Spinal cord (tissue), 10 donors: ENCODE measurements at places on chromosomes 13 and 19.
A peak's percentile ranks its signal among the peaks of the same experiment; 100 is the strongest.

DNA sequence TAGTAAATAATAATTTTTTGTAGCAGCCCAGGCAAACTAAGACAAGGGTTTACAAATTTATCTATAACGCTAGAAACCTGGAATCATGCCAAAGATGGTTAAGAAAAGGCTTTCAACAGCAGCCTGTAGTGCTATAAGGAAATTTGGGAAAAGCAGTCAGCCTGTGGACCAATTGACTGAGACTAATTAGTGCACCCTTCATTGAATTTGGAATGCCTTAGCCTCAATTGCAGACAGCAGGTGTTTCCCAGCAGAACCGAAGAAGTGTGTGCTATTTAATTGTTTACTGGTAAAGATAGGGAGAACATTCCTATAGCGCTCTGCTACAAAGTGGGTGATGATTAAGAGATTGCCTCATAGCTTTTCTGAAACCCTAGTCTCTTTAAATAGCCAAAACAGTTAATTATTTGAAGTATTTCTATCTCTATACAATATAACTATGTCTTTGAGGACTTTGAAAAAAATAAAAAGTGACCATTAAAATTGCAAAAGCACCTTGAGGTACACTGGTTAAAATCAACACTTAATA, 1884.3 kb upstream of the PCDH20 start:
- peak; percentile 8 for DNase-seq

- no peak for DNase-seq
These were observed 2.8 kb downstream of the GFY start for GRCh38 chr19:49427855-49428546.

DNA sequence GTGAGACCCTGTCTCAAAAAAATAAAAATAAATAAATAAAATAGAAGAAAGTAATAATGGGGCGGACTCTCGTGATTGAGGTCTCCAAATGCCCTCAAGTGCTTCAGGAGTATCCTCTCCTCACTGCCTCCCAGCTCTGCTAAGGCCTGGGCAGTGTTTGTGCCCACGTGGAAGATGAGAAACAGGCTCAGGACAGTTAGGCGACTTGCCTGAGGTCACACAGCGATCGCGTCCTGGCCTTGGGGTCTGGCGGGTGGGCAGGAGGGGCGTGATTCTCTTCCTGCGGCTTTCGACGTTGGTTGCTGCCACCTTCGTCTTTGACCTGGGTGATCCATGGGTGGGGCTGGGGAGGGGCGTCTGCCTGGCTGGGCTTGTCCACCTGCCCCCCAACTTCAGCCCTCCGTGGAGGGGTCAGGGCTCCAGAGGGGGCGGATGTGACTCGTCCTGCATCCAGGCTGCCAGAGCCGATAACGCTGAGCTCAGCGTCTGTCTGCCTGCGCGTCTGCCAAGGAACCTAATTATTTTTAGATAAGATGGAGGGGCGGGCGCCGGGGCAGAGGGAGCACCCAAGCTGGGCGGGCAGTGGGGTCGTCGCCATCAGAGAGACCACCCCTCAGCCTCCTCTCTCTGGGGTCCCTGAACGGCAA, 56.9 kb downstream of the NFIC start:
- no peak for DNase-seq

DNA sequence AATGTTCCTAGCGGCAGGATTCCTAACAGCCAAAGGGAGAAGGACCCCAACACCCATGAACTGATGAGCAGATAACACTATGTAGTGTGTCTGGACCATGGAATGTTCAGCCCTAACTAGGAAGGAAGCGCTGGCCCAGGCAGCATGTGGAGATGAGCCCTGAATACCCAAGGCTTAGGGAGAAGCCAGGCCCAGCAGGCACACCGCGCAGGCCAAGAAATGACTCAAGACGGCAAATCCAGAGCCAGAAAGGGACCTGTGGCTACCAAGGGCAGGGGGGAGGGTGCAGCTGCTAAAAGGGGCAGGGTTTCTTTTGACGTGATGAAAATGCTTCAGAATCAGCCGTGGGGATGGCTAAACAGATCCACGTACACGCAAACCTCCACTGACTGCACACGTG, 20.7 kb upstream of the TINCR start:
- no peak for DNase-seq

GRCh38 chr13:33535061-33535460, 249.5 kb upstream of the STARD13 start:
- no peak for DNase-seq

DNA sequence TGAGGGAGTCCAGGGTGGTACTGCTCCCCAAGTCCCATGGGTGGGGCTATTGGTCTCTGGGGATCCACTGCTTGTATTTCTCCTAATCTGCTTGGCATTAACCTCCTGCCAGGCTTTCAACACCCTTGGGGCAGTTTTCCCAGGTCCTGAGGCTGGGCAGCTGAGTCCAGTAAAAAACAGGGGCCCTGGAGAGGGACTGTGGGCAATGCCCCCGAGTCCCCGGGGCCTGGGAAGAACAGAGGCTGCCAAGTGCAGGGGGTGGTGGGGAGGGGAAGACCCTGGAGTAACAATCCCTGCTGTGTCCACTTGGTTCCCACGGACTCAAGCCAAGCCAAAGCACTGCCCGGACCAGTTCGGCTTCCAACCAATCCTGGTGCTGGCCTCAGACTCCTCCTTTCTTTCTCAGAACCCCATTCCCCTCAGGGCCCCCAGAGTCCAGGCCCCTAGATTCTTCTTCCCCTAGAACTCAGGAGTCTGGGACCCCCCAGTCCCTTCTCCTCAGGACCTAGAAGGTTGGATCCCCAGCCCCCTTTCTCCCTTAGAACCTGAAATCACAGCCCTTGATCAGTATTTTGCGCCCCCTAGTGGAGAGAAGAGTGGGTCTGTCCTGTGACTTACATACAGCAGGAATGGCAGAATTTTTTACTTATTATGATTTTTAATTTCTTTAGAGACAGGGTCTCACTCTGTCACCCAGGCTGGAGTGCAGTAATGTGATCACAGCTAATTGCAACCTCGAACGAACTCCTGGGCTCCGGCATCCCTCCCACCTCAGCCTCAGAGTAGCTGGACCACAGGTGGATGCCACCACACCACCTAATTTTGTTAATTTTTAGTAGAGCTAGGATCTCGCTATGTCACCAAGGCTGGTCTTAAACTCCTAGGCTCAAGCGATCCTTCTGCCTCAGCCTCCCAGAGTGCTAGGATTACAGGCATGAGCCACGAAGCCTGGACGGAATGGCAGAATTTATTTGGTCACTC, 3.7 kb upstream of the CLPTM1 start:
- peak; percentile 49 for DNase-seq

DNA sequence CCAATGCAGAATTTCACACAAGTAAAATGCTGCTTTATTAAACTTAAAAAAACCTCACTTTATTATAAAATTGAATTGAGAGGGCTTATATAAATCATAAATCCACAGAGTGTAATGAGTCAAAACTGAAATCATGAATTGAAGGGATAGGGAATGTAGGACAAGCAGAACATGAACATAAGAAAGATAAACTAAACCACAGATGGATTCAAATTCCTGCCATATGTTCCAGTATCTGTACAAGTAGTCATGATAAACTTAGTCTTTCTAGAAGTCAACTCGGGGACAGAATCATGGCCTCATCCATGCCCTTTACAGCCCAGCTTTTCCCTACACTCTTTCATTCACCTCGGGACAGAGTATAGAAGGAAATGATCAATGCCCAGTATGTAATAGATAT, 16.6 kb downstream of the LMO7 start:
- no peak for DNase-seq

GRCh38 chr13:77095288-77095687, 68.3 kb upstream of the FBXL3 start:
- no peak for DNase-seq

DNA sequence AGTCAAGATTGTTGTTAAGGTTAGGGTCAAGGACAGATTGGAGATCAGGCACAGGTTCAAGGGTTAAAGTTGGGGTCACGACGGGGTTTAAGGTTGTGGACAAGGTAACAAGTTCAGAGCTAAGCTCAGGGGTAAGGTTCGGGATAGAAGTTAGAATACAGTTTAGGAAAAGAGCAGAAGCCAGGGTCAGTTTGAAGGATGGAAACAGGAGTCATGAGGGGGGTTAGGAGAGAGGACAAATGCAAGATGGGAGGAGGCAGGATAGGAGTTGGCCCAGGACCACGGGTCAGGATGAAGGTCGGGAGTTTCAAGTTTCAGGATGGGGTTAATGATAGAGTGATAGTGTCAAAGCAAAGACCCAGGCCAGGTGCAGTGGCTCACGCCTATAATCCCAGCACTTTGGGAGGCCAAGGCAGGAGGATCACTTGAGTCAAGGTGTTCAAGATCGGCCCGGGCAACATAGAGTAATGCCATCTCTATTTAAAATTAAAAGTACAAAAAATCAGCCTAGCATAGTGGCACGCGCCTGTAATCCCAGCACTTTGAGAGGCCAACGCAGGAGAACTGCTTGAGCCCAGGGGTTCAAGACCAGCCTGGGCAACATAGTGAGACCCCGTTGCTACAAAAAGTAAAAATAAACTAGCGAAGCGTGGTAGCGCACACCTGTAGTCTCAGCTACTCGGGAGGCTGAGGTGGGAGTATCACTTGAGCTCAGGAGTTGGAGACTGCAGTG, 7.7 kb downstream of the NPHS1 start:
- no peak for DNase-seq
